Thymus (tissue), 14 donors: ENCODE measurements at places on chromosomes 3 and 15. TPM values are rescaled to one million over a fixed set of nuclear protein-coding genes. Genes with fewer than 3 reads are reported as not detected.

GRCh38 chr15:66107070-66107469 lies 146.5 kb downstream of the MEGF11 start:
- no peak for DNase-seq

- DNase-seq = no peak
Observed at GRCh38 chr3:150094150-150094933, 123.6 kb upstream of the PFN2 start.

- DNase-seq = no peak
Observed at GRCh38 chr3:194272861-194273742, 78.0 kb downstream of the CPN2 start.

Gene PBRM1
- polyA plus RNA-seq = 15.7 TPM

Gene TYRO3
- polyA plus RNA-seq = 1.5 TPM

Gene ICE2
- 30.1 TPM for polyA plus RNA-seq

Gene POPDC2
- 8.4 TPM for polyA plus RNA-seq
